ENCODE measurements at places on chromosomes 12 and 14.

DNA sequence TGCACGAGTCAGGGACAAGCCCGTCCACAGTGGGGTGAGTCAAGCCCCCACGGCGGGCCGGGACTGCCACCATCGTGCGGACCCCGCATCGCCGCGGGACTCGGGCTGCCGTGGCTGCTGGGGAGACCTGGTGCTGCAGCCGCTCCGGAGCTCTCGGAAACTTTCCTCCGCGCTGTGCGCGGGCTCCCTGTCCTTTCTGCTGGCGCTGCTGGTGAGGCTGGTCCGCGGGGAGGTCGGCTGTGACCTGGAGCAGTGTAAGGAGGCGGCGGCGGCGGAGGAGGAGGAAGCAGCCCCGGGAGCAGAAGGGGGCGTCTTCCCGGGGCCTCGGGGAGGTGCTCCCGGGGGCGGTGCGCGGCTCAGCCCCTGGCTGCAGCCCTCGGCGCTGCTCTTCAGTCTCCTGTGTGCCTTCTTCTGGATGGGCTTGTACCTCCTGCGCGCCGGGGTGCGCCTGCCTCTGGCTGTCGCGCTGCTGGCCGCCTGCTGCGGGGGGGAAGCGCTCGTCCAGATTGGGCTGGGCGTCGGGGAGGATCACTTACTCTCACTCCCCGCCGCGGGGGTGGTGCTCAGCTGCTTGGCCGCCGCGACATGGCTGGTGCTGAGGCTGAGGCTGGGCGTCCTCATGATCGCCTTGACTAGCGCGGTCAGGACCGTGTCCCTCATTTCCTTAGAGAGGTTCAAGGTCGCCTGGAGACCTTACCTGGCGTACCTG, 1.1 kb downstream of the PDE3A start:
- peak; percentile 4 for DNase-seq

- DNase-seq: no peak
Observed at GRCh38 chr14:100359111-100359510, 36.0 kb downstream of the SLC25A47 start.

DNA sequence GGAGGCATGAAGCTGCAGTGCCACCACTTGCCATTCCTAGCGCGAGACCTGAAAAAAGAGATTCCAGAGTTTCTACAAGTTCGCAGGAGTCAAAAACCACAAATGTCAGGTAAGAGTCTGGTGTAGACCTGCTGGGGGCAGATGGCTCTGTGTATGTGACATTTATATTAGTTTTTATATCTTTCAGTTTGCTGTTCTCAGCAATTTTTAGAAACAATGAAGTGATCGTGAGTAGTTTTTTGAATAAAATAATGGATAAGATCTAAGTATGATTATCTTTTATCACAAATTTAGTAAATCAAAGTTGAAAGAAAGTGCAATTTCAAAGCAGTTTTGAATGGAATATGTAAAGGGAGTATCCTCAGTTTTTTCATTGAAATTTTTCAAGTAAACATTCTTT, 9.3 kb downstream of the ZC3H14 start:
- DNase-seq: no peak

- no peak for DNase-seq
Observed at GRCh38 chr12:26286186-26286585, 90.8 kb downstream of the SSPN start.

DNA sequence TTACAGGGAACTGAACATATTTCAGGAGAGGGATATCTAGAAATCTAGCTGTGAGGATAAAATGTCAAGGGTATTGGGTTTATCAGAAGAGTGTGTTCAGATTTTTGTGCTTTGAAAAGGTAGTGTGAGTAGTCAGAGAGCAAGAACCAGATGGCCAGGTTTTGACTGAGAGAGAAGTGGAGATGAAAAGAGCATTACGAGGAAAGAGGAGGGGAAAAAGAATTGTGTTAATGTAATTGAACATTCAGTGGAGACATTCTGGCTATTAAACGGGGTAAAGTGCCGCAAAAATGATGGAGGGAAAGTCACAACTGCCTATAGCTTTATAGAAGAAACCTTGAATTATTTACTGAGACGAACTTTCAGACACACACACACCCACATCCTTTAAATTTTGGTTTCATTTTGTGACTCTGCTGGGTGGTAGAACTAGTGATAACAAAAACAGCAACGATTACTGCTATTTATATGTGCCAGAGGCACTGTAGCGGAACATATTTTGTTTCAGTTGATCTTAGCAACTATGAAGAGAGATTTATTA, 213.6 kb downstream of the ERC1 start:
- peak; percentile 23 for DNase-seq

- no peak for DNase-seq
Observed at GRCh38 chr14:69625299-69626131, 14.1 kb downstream of the SUSD6 start.

GRCh38 chr14:68886109-68886434, 93.0 kb downstream of the ACTN1 start:
- no peak for DNase-seq

GRCh38 chr14:104434214-104435076, 145.1 kb upstream of the C14orf180 start:
- DNase-seq: no peak

DNA sequence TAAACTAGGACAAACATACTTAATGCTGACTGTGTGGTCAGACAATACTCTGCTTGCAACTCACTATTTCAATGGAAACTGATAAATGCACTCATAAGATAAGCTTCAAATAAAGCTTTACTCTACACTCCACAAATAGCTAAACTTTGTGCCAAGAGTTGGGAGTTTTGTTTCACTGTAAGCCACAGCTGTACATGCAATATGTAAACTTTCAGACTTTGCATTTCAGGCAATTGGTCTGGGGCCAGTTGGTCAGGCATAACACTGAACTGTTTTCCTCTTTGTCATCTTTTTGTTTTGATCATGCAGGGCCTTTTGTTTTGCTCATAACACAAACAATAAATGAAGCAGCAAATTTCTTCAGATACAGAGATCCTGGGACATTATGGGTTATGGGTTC, 426.2 kb downstream of the IPO8 start:
- DNase-seq: no peak

DNA sequence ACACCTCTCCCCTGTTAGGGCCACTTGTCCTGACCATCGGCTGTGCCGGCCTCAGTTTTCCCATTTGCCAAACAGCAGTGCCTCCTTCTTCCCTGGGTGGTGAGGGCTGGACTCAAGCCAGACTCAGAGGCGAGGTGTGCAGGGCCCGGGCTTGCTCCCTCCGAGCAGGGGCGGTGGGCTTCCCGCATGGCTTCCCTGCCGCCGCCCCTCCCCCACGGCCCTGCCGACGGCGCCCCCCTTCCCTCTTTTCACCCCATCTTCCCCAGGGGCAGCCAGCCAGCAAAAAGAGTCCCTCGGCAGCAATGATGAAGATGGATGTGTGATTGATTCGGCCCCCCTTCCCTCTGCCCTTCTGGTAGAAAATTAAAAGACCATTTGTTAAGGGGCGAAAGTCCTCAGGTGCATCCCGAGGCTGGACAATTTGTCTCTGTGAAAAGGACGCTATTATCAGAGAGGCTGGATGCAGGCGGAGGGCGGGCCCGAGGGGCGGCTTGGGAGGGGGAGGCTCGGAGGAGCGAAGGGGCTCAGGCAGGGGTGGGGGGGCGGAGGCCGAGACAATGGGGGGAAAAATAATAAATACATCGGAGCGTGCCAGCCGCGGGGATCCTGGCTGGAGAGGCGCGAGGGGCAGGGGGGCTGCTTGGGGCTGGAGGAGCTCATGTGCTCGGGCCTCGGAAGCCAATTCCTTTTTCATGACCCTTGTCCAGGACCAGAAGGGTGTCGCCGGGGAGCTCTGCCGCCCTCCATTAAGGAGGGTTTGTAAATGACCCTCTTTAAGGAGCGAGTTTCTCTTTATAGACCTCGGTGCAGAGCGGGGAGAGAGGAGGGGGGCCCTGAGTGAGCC, 48.0 kb upstream of the LHX5 start:
- no peak for DNase-seq

DNA sequence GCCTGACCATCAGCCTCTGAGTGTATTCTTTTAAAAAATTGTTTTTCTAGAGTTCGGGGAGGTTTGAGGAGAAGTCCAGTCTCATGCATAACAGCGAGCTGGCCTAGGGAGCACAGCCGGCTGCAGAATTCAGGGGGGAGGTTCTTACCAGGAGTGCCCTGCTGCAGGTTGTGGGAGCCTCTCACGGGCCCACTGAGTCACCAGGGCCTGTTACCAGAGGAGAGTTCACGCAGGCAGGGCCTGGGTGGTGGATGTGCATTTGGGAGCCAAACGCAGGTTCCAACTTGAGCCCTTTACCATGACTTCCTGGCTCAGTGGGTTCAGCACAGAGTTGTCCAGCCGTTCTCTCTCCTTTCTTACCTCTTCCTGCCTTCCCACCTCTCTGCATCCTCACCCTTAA, 14.4 kb downstream of the CD9 start:
- DNase-seq: no peak

DNA sequence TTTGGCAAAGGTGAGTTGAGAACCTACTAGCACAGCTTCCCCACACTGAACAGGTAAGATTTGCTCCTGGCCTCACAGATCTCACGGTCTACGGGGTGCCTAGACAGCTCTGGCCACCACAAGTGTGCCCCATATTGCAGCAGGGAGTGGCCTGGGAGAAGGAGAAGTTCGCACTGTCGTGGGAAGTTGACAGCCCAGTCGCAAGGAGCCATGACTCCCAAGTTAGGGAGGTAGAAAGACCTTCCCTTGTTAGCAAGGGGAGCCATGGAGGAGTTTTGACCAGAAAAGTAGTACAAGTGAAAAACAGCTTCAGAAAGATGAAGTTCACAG, 316.3 kb downstream of the BCL11B start:
- no peak for DNase-seq

GRCh38 chr14:75044322-75044721, 6.9 kb downstream of the MLH3 start:
- no peak for DNase-seq

DNA sequence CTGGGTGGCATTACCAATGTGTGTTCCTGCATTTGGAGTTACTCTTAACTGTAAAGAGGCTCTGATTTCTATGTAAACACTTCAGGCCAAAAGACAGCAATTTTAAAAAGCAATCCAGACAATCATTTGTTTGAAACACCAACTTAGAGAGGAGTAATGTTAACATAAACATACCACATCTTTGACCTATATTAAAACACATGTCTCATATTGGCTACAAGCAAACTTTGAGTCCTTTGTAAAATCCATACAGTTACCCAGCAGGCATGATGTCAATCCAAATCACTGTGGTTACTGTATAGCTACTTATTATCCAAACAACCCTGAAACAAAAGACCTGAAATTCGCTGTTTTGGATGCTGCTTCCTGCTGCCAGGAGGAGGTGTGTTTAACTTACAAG, 7.5 kb upstream of the G2E3 start:
- no peak for DNase-seq

- no peak for DNase-seq
Observed at GRCh38 chr14:59292921-59293534, 104.6 kb downstream of the DAAM1 start.

GRCh38 chr12:65069336-65069735, 51.8 kb downstream of the WIF1 start:
- DNase-seq: no peak

GRCh38 chr14:78970677-78971076, 800.5 kb downstream of the NRXN3 start:
- no peak for DNase-seq

GRCh38 chr14:87617079-87617478, 375.9 kb downstream of the GALC start:
- DNase-seq: no peak

- no peak for DNase-seq
Observed at GRCh38 chr14:61578745-61579144, 116.6 kb upstream of the HIF1A start.

- DNase-seq: no peak
Observed at GRCh38 chr14:103836976-103837725, 10.2 kb downstream of the PPP1R13B start.

DNA sequence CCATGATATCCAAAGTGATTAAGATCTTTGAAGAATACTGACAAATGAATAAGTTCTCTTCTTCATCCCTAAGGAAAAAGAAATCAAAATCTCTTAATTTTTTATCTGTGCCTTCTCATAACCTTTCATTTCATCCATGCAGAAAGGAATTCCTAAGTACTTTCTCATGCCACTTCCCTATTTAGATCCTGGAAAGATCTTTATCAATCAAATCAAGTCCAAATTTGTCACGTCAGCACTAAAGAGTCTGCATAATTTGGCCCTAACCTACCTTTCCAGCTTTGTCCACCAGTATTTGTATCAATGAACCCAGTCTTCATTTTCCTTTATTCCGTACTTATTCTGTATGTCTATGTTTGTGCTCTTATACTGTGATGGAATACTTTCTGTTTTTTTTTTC, 41.2 kb downstream of the VEZT start:
- no peak for DNase-seq

GRCh38 chr14:75627406-75627805, 33.3 kb downstream of the ERG28 start:
- no peak for DNase-seq

DNA sequence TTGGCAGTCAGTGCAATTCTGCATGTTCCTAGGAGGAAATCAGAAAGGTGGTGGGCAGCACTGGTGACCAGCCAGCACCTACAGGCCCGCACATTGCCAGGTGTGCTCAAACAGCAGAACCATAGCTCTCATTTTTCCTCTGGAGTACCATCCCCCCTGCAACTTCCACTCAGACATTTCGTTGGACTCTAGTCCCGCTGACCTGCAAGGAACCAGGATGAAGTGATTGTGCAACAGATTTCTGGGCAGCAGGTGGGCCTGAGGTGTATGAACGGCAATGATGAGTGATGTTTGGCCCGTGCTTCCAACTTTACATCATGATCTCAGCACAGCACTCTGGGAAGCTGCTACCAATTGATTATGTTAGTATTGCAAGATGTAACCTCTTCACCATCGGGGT, 129.9 kb downstream of the NTF3 start:
- no peak for DNase-seq

DNA sequence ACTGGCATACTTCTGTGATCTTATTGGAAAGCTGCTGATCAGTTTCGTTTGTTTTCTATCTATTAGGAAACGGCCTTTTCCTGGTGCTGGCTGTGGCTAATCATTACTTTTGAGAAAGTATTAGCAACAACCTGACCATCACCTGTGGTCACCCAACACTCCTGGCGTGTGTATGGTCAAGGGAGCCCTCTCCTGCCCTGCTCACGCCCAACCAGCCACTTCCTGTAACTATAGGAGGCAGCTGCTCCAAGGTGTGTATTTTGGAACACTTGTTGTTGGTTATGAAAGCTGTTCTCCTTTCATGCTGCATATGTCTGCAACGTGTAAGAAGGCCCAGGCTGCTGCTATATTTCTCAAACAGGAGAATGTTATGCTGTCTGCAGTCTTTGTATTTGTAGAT, 1582.8 kb downstream of the AACS start:
- DNase-seq: no peak

- no peak for DNase-seq
Observed at GRCh38 chr12:53194973-53195372, 12.1 kb downstream of the ITGB7 start.
